Neuronal stem cell (in vitro differentiated cells): ENCODE measurements at places on chromosomes 6 and 20.
A peak's percentile ranks its signal among the peaks of the same experiment; 100 is the strongest.

GRCh38 chr6:142566628-142567396 lies 265.0 kb downstream of the ADGRG6 start:
- peak; percentile 61 for DNase-seq
- no peaks in the 10 kb centered on the region for H3K36me3 ChIP-seq
- no peak overlapping the region for H3K27ac ChIP-seq
- H3K4me3 ChIP-seq, result no peak overlapping the region
- no peaks in the 10 kb centered on the region for H3K27me3 ChIP-seq

- no peaks in the 10 kb centered on the region for H3K27me3 ChIP-seq
- H3K27ac ChIP-seq, result no peak overlapping the region
- no peaks in the 10 kb centered on the region for H3K36me3 ChIP-seq
These were observed 130.1 kb downstream of the NFATC2 start for GRCh38 chr20:51412333-51412871.

- peaks cover 4% of the 10 kb centered on the region for H3K4me1 ChIP-seq
- no peaks in the 10 kb centered on the region for H3K36me3 ChIP-seq
- H3K27me3 ChIP-seq, result no peaks in the 10 kb centered on the region
- DNase-seq, result no peak
- no peak overlapping the region for H3K27ac ChIP-seq
These were observed 80.2 kb downstream of the GRM4 start for GRCh38 chr6:34065466-34066217.

GRCh38 chr20:16955971-16956370 lies 207.8 kb downstream of the OTOR start:
- DNase-seq, result no peak
- no peak overlapping the region for H3K4me3 ChIP-seq
- H3K36me3 ChIP-seq, result no peaks in the 10 kb centered on the region
- H3K4me1 ChIP-seq, result no peaks in the 10 kb centered on the region
- H3K27ac ChIP-seq, result no peak overlapping the region
- H3K27me3 ChIP-seq, result no peaks in the 10 kb centered on the region

GRCh38 chr20:41643504-41643938 lies 25.3 kb upstream of the CHD6 start:
- no peaks in the 10 kb centered on the region for H3K36me3 ChIP-seq
- no peak overlapping the region for H3K27ac ChIP-seq
- H3K4me3 ChIP-seq, result no peak overlapping the region
- H3K27me3 ChIP-seq, result peaks cover 1% of the 10 kb centered on the region

DNA sequence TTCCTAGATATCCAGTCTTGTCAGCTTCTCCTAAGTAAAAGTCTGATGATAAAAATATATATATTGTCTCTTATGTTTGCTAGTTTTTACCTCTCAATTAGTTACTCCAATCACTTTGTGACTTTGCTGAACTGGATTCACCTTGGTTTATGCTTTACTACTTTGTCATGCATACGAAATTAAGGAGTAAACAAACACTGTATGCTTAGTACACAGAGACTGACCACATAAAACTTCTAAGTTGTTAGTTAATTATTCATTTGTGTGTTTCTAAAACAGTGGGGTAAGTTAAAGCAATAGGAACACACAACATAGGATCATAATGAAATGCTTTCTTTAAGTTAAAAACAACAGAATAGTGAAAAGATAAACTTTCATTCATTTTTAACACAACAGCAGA lies 877.3 kb upstream of the MAP3K7 start:
- no peaks in the 10 kb centered on the region for H3K4me1 ChIP-seq
- no peak overlapping the region for H3K27ac ChIP-seq
- H3K4me3 ChIP-seq, result no peak overlapping the region
- no peaks in the 10 kb centered on the region for H3K27me3 ChIP-seq
- H3K36me3 ChIP-seq, result no peaks in the 10 kb centered on the region

DNA sequence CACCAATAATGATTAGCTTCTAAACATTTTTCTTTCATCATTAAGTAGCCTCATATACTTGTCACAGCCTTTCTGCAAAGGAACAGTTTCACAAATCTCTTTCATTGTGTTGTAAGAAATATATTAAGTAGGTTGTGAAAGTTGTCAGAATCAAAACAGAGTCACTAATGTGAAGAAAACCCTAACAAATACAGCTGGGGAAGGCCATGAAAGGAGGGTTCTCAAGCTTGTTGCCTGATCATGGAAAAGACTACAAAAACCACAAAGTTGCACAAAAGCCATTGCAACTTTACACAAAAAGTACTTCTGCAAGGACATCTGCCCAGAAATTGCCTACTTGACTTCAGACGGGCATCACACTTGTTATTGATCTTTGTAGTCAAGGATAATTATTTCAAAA lies 216.1 kb downstream of the ALDH8A1 start:
- H3K4me3 ChIP-seq, result no peak overlapping the region
- H3K4me1 ChIP-seq, result no peaks in the 10 kb centered on the region
- H3K27ac ChIP-seq, result no peak overlapping the region
- no peaks in the 10 kb centered on the region for H3K27me3 ChIP-seq
- no peak for DNase-seq

GRCh38 chr6:112204350-112204706 lies 50.0 kb downstream of the LAMA4 start:
- no peak overlapping the region for H3K4me3 ChIP-seq
- DNase-seq, result no peak
- no peaks in the 10 kb centered on the region for H3K27me3 ChIP-seq
- no peaks in the 10 kb centered on the region for H3K36me3 ChIP-seq
- no peak overlapping the region for H3K27ac ChIP-seq

- H3K4me1 ChIP-seq, result no peaks in the 10 kb centered on the region
- H3K27ac ChIP-seq, result no peak overlapping the region
- no peak for DNase-seq
- no peaks in the 10 kb centered on the region for H3K36me3 ChIP-seq
These were observed 31.4 kb downstream of the COL11A2 start for GRCh38 chr6:33160728-33161344.

- DNase-seq, result no peak
- H3K36me3 ChIP-seq, result no peaks in the 10 kb centered on the region
- no peaks in the 10 kb centered on the region for H3K27me3 ChIP-seq
- H3K4me3 ChIP-seq, result no peak overlapping the region
- no peak overlapping the region for H3K27ac ChIP-seq
These were observed 149.1 kb upstream of the BEND3 start for GRCh38 chr6:107264357-107264840.

DNA sequence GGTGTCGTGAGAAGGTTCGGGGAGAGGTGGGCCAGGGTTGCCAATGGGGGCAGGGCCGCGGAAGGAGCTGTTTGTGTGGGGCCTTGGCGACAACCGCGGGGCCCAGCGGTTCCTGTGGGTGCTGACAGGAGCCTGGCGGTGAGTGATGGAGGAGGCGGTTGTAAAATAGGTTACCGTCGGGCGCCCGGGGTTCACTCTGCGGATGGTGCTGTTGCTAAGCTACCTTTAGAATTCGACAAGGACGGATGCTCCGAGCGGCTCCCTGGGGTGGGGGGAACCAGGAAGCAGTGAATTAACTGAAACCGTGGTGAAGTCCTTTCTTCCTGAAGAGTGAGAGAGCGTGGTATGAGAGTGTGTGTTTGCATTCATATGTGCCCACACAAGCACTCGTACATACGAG lies 61.7 kb downstream of the CDH22 start:
- H3K27ac ChIP-seq, result no peak overlapping the region
- no peak overlapping the region for H3K4me3 ChIP-seq
- H3K36me3 ChIP-seq, result no peaks in the 10 kb centered on the region
- peaks cover 76% of the 10 kb centered on the region for H3K27me3 ChIP-seq
- H3K4me1 ChIP-seq, result no peaks in the 10 kb centered on the region
- DNase-seq, result no peak

DNA sequence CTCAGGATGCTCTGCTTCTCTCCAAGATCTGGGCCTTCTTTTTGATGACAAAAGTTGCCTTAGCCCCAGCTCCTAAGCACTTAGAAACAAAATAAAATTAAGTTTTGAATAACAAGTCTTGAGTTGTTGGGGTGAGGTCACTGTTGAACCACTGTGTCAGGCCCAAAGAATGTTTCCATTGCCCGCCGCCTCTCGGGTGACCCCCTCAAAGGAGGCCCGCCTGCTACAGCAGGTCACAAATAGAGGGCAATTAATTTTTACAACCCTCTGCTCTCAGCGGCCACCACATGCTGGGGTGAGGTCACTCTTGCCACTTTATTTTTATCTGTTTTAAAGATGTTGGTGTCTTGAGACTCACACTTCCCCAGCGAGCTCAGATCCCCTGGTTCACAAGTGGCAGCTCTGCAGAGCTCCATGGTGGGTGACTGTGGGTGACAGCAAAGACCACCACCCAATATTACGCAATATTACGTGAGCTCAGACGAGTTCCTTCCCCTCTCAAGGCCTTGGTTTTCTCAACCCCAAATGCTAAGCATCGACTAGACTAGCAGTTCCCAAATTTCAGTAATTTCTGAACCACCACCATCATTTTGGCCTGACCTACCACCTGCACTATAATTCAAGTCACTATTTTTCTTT lies 247.7 kb upstream of the PMEPA1 start:
- H3K27me3 ChIP-seq, result peaks cover 6% of the 10 kb centered on the region
- H3K4me3 ChIP-seq, result no peak overlapping the region
- no peak for DNase-seq
- H3K4me1 ChIP-seq, result no peaks in the 10 kb centered on the region
- H3K27ac ChIP-seq, result no peak overlapping the region

DNA sequence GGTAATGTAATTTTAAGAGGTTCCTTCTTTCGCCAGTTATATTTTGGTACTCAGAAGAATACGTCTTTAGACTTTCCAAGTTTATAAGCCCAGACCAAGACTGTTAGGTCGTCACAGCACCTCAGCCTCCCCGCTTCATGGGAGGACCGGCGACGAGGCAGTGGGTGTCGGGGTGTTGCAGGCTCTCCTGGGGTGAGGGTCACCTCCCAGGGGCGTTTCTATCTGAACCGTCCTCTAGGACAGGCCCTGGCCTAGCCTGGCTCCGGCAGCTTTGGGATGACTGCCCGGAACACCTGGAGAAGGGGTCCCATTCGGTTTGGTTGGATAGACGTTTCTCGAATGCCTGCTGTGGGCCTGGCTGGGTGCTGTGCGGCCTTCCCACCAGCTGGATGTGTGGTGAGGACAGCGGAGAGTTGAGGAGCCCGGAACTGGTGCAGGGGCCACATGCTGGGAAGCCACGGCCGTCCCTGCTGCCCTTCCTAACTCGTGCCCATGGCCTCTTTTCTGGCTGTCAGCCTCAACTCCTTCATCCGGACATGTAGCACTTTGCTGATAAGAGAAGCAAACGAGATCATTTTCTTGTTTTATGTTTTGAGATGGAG lies 1.1 kb downstream of the OSBPL2 start:
- H3K27me3 ChIP-seq, result no peaks in the 10 kb centered on the region
- H3K4me1 ChIP-seq, result peaks cover 33% of the 10 kb centered on the region
- no peak for DNase-seq
- no peak overlapping the region for H3K27ac ChIP-seq
- H3K4me3 ChIP-seq, result peak overlapping the region; percentile 41

GRCh38 chr6:41071501-41071922 lies 644 bp downstream of the OARD1 start:
- H3K36me3 ChIP-seq, result peaks cover 42% of the 10 kb centered on the region
- DNase-seq, result no peak
- peak overlapping the region; percentile 91 for H3K4me3 ChIP-seq

GRCh38 chr6:121865811-121866210 lies 430.4 kb downstream of the GJA1 start:
- H3K4me1 ChIP-seq, result peaks cover 8% of the 10 kb centered on the region
- no peaks in the 10 kb centered on the region for H3K36me3 ChIP-seq
- no peak overlapping the region for H3K4me3 ChIP-seq
- no peaks in the 10 kb centered on the region for H3K27me3 ChIP-seq
- DNase-seq, result no peak

- H3K36me3 ChIP-seq, result no peaks in the 10 kb centered on the region
- no peak for DNase-seq
- no peak overlapping the region for H3K27ac ChIP-seq
- H3K4me3 ChIP-seq, result peak overlapping the region; percentile 10
- H3K27me3 ChIP-seq, result no peaks in the 10 kb centered on the region
These were observed 36.8 kb upstream of the ZBP1 start for GRCh38 chr20:57656821-57657534.

DNA sequence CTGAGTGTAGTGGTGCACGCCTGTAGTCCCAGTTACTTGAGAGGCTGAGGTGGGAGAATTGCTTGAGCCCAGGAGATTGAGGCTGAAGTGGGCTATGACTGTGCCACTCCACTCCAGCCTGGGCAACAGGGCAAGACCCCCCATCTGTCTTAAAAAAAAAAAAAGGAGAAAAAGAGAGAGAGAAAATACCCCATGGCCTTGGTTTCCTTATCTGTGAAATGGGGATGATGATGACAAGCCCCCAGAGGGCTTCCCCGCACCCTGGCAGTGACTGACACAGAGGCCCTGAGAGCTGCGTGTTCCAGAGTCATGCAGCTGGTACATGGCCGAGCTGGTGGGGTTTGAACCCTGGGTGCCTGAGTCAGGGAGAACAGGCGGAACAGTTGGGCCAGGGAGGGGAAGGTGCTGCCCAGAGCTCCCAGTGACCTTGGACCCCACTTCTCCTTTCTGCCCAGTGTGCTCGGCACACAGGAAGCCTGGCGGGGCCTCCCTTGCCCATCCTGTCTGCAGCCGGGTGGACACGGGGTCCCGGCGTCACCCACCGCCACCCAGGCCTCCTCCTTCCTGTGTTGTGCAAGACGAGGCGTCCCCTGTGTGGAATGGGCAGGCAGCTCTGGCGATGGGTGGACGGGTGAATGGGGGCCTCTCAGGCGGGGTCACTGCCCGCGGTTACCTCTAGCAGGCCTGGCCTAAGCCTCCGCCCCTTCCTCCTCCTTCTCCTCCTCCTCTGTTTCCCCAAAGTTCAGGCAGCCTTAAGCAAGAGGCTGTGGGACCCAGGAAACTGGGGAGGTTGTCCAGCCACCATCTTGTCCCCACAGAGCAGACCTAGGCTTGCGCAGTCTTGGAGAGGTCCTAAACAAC lies 84.2 kb downstream of the CEBPB start:
- DNase-seq, result no peak
- H3K4me3 ChIP-seq, result no peak overlapping the region
- H3K36me3 ChIP-seq, result no peaks in the 10 kb centered on the region

- no peak for DNase-seq
- H3K36me3 ChIP-seq, result no peaks in the 10 kb centered on the region
- H3K4me3 ChIP-seq, result no peak overlapping the region
- H3K27me3 ChIP-seq, result no peaks in the 10 kb centered on the region
- no peak overlapping the region for H3K27ac ChIP-seq
These were observed 167.6 kb upstream of the GJE1 start for GRCh38 chr6:141965016-141965545.

DNA sequence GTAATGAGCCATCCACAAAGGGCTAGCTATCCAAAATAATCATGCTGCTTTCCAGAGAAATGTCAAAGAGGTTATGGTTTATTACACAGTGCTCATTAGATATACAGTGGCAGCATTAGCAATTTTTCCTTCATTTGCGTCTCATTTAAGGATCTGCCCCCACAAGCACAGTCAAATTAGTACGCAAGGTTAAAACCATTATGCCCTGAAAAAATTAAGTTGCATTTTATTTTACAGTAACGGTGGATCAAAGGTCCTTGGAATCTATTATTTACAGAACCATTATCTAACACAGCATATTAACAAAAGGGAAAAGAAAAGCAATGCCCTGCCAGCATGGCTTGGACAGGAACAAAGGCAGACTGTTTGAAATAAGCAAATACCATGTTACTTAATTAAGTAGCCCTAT lies 144.8 kb downstream of the PDSS2 start:
- no peaks in the 10 kb centered on the region for H3K27me3 ChIP-seq
- no peak overlapping the region for H3K4me3 ChIP-seq
- H3K4me1 ChIP-seq, result no peaks in the 10 kb centered on the region
- no peak for DNase-seq
- H3K36me3 ChIP-seq, result no peaks in the 10 kb centered on the region

- no peaks in the 10 kb centered on the region for H3K36me3 ChIP-seq
- no peak overlapping the region for H3K27ac ChIP-seq
- no peak for DNase-seq
- no peak overlapping the region for H3K4me3 ChIP-seq
- H3K27me3 ChIP-seq, result no peaks in the 10 kb centered on the region
These were observed 451.4 kb downstream of the NKAIN2 start for GRCh38 chr6:124254941-124255685.
